ENCODE measurements at places on chromosomes 1 and 21.

DNA sequence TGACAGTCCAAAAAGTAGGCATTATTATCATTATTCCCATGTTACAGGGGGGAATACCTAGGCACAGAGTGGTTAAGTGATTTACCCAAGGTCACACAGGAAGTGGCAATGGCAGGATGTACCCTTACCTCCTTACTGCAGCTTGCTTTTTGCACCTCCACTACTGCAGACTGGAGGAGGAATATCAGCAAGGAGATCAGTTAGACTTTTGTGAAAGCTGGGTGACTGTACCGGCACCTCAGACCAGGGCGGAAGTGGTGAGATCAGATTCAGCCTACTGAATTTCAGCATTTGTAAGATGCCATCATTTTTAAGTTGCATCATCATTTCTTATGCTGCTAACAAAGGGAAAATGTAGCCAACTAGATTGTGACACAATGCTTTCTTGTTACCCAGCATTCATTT lies 4.5 kb downstream of the ADARB1 start:
- DNase-seq, result peak; percentile 74

- DNase-seq, result no peak
Observed at GRCh38 chr1:156021093-156021428, 310 bp upstream of the SSR2 start.

DNA sequence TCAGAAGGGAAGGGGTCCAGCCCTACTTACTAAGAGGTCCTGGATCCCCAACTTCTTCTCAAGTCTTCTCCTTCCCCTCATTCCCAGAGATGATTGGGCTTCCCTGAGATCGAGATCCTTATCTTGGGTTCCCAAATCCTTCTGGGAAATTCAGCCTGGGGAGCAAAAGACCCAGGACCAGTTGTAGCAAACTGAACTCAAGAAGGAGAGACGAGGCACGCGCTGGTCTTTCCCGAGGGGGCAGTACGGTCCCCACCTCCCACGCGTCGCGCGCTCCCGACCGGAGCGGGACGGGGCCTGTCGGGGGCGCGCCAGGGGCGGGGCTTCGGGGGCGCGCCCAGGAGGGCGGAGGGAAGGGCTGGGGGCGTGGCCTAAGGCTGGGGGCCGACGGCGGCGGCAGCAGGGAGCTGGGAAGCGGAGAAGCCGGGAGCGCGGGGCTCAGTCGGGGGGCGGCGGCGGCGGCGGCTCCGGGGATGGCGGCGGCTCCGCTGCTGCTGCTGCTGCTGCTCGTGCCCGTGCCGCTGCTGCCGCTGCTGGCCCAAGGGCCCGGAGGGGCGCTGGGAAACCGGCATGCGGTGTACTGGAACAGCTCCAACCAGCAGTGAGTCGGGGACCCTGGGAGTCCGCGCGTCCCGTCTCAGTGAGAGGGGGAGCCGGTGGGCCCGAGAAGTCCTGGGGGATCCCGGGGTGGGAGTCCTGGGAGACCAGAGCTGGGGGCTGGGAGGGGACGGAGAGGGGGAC lies at the start of gene EFNA3:
EFNA3 (plus strand) TSS at position 369 of the 741 bp plus-strand sequence; CDS start at position 474, 105 bp downstream.
- peak; percentile 86 for DNase-seq

- DNase-seq, result no peak
Observed at GRCh38 chr1:196440711-196441110, 167.5 kb downstream of the KCNT2 start.

GRCh38 chr1:14878124-14878523 lies 275.4 kb upstream of the TMEM51 start:
- no peak for DNase-seq
